ENCODE measurements at places on chromosomes 7 and 10.

DNA sequence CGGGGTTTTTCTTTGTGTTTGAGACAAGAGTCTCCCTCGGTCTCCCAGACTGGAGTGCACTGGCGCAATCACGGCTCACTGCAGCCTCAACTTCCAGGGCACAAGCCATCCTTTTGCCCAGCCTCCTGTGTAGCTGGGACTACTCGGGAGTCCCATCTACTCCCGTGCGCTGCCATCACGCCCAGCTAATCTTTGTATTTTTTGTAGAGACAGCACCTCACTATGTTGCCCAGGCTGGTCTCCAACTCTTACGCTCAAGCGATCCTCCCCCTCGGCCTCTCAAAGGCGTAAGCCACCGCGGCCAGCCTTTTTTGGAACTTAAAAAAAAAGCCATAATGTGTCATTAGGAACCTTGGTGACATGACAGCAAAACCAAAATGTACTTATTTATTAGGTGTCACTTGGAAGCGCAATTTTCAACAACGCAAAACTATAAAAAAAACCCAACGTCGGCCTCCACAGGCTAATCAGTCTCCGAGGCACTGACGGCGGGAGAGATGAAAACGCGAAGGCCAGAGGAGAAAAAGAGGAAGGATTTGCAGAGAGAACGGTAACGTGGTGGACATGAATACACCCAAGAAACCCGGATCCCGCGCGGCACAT is 911 bp upstream of the HNRNPH3 start:
- DNase-seq: peak; percentile 78

DNA sequence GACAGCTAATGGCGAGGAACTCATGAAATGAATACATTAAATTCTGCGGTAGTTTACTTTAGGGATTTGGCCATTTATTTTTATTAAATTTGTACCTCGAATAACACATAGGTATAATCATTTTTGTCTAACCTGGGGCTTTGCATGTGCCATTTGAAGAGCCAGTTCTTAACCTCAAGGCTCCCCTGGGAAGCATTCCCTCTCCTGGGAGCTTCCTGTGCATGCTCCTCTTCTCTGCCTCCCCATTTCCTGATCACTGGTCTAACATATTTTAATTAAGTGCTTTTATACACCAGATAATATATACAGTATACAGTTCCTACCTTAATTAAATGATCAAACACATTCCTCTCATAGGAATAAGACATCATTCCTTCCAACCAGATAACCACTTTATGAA is 183.9 kb upstream of the FZD1 start:
- DNase-seq: no peak

- no peak for DNase-seq
Observed at GRCh38 chr7:94109556-94109955, 105.4 kb upstream of the BET1 start.

- DNase-seq: no peak
Observed at GRCh38 chr7:96169439-96169838, 152.5 kb downstream of the SLC25A13 start.

DNA sequence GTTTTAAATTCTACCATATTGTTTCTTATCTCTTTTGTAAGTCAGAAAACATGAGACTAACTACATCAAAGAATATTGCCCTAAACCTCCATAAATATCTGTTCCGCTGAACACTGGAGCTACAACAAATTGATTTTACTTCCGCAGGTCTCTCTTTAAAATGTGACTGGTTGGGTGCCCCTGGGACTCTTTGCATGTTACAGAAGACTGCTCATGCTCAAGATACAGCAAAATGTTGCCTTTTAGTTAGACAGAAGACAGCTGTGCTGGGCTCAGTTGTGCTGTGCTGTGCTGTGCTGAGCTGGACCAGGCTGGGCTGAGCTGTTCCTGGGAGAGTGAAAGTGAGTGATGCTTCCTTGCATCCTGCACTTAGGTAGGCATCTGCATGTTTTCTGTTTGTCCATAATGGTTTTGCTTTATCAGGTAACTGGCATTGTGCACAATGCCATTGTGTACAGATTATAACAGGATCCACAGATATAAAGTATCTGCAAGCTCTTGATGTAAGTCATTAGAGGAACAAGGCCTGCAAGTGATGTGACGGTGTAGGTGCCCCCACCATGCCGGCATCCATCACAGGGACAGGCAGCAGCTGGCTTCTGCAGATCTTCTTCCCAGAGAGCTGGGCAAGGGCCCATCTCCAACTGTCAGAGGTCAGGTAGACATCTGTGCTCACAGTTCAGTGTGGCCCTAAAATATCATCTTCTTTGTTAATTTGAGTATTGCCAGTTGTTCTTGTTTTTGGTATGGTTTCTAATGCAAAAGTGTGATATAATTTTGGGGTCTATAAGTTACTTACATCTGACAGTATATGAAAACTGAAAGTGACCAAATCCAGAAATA is 972.5 kb upstream of the CELF2 start:
- no peak for DNase-seq
